Pons (tissue), 1 donor: ENCODE measurements at places on chromosomes 6 and 20.

- DNase-seq: no peak
Observed at GRCh38 chr20:50995506-50995905, 27.4 kb downstream of the KCNG1 start.

DNA sequence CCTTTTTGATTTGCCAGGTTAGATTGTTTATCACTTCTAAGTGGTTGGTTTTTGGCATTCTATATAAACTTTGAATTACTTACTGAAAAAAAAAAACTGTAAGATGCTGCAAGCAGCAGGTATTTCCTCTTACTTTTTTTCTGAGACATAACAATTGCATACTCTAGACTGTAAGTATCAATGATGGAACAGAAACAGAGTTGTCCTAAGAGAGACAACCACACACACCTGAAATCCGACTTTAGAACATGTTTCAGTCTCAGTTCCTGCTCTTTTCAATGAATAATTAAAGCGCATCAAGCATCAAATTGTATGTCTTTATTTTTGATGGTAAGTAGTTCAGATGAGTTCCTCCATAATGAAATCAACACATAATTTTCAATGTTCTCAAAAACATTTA, 105.3 kb upstream of the KHDRBS2 start:
- DNase-seq: no peak

DNA sequence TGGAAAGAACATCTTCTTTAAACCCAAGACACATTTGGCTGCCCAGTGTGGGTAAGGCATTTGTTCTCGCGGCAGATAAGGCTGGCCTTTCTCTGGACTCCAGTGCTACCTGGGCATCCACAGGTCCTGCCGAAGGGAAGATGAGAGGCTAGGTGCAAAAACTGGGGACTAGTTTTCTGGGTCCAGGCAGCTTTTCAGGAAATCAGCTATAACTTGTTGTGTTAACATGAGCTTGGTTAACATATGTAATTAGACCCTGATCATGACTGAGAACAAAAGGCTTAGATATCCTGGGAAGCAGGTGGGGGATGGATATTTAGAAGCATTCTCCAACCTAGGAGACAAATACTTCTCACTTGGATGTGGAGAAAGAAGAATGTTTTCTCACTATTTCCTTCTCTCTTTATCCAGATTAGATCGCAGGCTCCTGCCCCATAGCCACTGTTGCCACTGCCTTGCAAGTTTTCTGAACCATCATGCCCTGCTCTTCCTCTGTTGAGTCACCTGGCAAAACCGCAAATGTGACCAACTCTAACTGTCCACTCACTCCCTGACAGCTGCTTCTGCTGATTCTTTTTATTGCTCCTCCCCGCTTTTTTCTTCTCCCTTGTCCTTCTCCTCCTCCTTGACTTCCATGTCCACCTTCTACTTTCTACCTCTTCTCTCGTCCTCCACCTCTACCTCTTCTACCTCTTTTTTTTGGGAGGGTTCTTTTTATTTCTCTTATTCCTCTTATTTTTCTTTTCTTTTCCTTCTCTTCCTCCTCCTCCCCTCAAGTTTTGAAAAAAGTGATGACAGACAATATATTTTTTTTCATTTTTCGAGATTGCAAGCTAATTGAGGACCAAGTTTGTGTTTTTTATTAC, 258.1 kb downstream of the UTRN start:
- no peak for DNase-seq

- no peak for DNase-seq
Observed at GRCh38 chr20:58797371-58798338, 53.0 kb downstream of the GNAS-AS1 start.

GRCh38 chr20:50191544-50192363, 1.1 kb downstream of the CEBPB start:
- no peak for DNase-seq

- DNase-seq: no peak
Observed at GRCh38 chr6:104969108-104969507, 12.2 kb downstream of the LIN28B start.

- no peak for DNase-seq
Observed at GRCh38 chr6:147441751-147442150, 66.7 kb upstream of the SAMD5 start.

- peak; percentile 26 for DNase-seq
Observed at GRCh38 chr6:26545627-26546026, 7.5 kb downstream of the HMGN4 start.

- no peak for DNase-seq
Observed at GRCh38 chr6:62037445-62037844, 248.6 kb downstream of the KHDRBS2 start.

- DNase-seq: peak; percentile 72
Observed at GRCh38 chr6:104638841-104639290, 220.9 kb downstream of the HACE1 start.

GRCh38 chr20:53883098-53883911, 187.1 kb downstream of the BCAS1 start:
- no peak for DNase-seq

GRCh38 chr20:63750807-63751470, 11.4 kb downstream of the SLC2A4RG start:
- no peak for DNase-seq

GRCh38 chr20:5796331-5797040, 46.3 kb downstream of the SHLD1 start:
- no peak for DNase-seq

GRCh38 chr6:91181416-91181815, 594.5 kb upstream of the MAP3K7 start:
- no peak for DNase-seq

DNA sequence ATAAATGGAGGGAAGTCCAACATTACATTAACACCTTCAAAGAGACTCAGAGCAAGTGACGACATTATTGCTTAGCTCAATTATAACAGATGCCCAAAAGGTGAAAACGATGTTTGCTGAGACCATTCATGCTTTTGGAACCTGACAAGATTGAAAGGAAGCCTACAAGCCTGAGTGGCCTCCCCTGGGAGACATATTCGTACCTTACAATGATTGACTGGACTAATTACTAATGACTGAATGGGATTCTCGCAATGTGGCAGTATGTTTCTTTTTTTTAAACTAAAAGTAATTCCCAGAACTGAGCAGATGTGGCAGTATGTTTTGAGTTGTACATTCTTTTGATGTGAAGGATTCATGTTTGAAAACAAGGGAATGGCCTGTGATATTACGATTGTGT, 49.9 kb downstream of the VEGFA start:
- DNase-seq: no peak

- DNase-seq: no peak
Observed at GRCh38 chr6:132698608-132699007, 15.2 kb downstream of the VNN1 start.

DNA sequence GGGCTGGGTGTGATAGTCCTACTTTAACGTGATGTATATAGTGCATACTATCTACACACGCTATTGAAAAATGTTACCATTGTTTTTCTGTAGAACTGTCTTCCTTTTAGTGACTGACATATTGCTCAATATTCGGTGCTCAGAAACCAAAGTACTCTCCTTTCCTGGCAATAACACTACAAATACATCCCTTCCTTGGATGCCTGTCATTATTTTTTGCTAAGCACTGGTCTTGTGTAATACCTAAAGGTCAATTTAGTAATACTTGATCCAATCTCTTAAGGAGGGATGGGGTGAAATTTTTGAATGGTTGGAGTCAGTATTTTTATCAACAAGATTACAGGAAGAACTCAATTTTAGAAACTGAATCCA, 23.9 kb downstream of the CNR1 start:
- DNase-seq: no peak

GRCh38 chr6:152959333-152959732, 23.5 kb downstream of the FBXO5 start:
- no peak for DNase-seq

- no peak for DNase-seq
Observed at GRCh38 chr6:4163408-4164116, 28.2 kb upstream of the ECI2 start.

GRCh38 chr6:75377386-75377785, 92.8 kb upstream of the TMEM30A start:
- no peak for DNase-seq

GRCh38 chr20:59808729-59809381, 124.6 kb downstream of the SYCP2 start:
- no peak for DNase-seq

GRCh38 chr20:52290569-52290968, 99.0 kb upstream of the ZFP64 start:
- no peak for DNase-seq

DNA sequence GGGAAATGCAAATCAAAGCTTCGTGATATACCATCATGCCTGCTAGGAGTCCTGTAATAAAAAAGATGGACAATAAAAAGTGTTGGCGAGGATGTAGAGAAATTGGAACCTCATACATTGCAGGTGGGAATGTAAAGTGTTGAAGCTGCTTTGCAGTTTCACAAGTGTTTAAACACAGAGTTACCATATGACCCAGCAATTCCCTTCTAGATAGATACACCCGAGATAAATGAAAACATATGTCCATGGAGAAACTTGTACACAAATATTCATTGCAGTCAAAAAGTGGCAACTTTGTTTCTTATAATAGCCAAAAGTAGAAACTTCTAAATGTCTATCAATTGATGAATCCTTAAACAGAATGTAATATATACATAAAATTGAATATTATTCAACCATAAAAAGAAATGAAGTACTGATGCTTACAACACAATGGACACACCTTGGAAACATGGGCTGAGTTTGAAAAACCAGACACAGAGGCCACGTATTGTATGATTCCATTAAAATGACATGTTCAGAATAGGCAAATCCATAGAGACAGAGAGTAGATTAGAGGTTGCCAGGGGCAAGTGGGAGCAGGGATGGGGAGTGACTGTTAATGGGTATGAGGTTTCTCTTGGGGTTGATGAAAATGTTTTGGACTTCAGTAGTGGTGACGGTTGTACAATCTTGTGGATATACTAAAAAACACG, 20.8 kb upstream of the ERVFRD-1 start:
- DNase-seq: no peak

- DNase-seq: no peak
Observed at GRCh38 chr20:47484303-47484702, 17.4 kb upstream of the NCOA3 start.

DNA sequence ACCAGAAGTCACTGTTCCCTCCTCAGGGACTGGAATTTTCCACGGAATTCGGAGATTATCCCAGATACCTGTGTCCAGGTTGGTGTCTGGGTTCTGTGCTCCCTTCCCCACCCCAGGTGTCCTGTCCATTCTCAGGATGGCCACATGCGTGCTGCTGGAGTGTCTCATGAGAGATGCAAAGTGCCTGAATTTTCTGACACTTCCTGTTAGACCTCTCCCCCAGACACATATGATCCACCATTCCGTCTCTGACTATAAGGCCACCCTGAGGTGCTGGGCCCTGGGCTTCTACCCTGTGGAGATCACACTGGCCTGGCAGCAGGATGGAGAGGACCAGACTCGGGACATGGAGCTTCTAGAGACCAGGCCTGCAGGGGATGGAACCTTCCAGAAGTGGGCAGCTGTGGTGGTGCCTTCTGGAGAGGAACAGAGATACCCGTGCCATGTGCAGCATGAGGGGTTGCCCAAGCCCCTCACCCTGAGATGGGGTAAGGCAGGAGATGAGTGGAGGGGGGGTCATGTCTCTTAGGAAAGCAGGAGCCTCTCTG, 14.4 kb upstream of the HLA-A start:
- DNase-seq: no peak

GRCh38 chr6:102474041-102474807, 1080.7 kb downstream of the GRIK2 start:
- DNase-seq: no peak

- peak; percentile 35 for DNase-seq
Observed at GRCh38 chr6:37303891-37304503, 46.1 kb upstream of the TMEM217 start.

DNA sequence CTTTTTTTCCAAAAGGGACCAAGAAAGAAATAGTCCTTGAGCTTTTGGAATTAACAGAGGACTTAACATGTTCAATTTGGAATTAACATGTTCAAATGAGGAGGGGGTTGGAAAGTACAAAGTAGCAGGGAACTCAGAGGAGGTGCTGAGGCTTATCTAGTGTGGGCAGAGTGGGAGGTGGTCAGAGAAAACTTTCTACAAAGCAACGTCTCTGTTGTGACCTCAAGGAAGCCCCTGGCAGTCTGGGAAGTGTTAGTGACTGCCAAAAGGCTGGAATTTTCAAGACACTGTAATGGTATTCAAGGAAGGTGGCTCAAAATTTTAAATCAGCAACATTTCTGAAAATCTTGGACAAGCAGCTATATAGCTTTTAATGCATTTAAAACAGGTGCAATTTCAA, 7.3 kb downstream of the ECI2 start:
- no peak for DNase-seq

DNA sequence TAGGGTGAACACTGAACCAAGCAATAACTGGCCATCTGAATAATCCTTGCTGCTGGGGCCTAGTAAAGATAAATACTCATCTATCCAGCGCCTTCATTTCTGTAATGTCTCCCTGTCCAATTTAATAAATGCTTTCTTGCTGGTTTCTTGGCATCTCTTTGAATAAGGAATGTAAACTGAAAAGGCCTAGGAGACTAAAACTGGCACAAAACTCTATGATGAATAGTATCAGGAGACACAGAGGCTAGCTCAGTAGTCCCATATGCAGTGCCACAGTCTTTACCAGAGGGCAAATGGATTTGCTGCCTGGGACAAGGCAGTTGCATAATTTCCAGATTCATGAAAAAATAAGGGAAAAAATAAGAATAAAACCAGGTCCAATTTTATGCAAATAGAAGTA, 324.4 kb downstream of the CENPW start:
- no peak for DNase-seq

GRCh38 chr6:70285201-70285600, 17.7 kb downstream of the COL9A1 start:
- DNase-seq: no peak

DNA sequence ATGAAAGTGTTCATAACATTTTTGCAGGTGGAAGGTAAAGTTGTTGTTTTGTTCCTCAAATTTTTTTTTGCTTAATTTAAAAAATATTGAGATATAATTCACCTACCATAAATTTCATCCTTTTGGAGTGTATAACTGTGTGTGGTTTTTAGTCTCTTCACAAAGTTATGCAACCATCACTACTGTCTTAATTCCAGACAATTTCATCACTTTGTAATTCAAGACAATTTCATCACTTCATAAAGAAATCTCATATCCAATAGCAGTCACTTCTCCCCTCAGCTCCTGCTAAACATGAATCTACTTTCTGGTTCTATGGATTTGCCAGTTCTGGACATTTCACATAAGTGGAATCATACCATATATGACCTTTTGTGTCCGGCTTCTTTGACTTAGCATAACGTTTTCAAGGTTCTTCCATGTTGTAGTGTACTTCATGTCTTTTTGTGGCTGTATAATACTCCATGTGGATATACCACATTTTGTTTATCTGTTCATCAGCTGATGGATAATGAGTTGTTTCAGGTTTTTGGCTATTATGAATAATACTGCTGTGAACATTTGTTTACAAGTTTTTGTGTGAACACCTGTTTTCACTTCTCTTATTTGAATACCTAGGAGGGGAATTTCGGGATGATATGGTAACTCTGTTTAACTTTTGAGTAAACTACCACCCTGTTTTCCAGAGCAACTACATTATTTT, 18.8 kb downstream of the ZFAND3 start:
- no peak for DNase-seq
